ENCODE measurements at places on chromosomes 4 and X.

DNA sequence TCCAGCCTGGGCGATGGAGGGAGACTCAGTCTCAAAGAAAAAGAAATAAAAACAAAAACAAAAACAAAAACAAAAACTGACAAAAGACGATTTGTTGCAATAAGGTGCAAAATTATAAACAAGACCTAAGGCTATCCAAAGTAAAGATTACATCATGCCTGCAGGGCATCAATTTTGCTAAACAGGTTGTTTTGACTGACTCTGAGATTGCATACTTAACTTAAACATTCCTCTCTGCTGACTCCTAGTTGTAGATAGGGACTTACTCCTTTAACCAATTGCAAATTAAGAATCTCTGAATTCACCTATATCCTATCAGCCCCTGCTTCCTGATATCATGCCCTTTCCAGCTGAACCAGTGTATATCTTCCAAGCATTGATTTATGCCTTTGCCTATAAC lies 2687.3 kb downstream of the PCDH7 start:
- no peaks in the 10 kb centered on the region for H3K27me3 ChIP-seq
- H3K4me1 ChIP-seq, result no peaks in the 10 kb centered on the region
- DNase-seq, result no peak
- H3K36me3 ChIP-seq, result no peaks in the 10 kb centered on the region
- no peak overlapping the region for H3K27ac ChIP-seq

DNA sequence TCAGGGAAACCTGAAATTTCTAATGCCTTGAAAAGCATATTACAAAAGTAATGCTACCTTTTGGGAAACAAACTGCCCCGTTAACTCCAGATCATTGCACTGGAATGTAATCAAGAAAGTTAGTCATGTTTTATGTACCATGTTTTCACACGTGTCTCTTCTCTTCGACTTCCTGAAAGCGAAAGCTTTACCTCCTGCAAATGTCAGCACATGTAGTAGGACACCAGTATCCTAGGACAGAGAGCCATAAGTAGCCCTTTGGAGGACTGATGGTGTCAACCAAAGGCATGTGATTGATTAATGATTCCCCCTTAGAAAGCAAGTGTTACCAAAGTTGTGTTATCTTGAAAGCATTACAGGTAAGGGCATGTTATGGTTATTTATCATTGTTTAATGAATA lies 8.8 kb upstream of the MND1 start:
- peaks cover 25% of the 10 kb centered on the region for H3K27me3 ChIP-seq
- H3K27ac ChIP-seq, result no peak overlapping the region
- no peak overlapping the region for H3K4me3 ChIP-seq
- no peaks in the 10 kb centered on the region for H3K36me3 ChIP-seq

GRCh38 chr4:146522869-146523205 lies 1.1 kb upstream of the SLC10A7 start:
- H3K27ac ChIP-seq, result no peak overlapping the region
- peaks cover 3% of the 10 kb centered on the region for H3K36me3 ChIP-seq
- H3K27me3 ChIP-seq, result no peaks in the 10 kb centered on the region
- peaks cover 25% of the 10 kb centered on the region for H3K4me1 ChIP-seq
- H3K4me3 ChIP-seq, result no peak overlapping the region

GRCh38 chrX:77493677-77494553 lies 46.7 kb downstream of the FGF16 start:
- no peak for DNase-seq
- H3K4me3 ChIP-seq, result no peak overlapping the region
- no peak overlapping the region for H3K27ac ChIP-seq
- no peaks in the 10 kb centered on the region for H3K4me1 ChIP-seq
- H3K36me3 ChIP-seq, result no peaks in the 10 kb centered on the region

DNA sequence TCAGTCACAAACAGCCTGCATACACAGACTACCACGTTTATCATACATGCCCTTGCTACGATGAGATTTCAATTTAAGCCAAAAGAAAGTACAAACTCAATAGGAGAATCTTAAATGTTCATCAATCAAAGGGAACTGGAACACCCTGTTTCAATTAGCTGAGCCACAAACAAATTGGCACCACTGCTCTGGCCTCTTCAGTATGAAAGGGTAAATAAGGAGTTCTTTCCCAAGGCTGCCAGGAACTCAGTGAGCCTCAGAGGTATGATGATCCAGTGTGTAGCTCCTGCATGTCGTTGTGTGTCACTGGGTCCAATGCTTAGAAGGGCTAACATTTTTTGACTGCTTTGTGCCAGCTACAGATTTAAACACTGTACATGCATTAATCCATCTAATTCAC lies 5.4 kb downstream of the RNF150 start:
- peaks cover 38% of the 10 kb centered on the region for H3K27me3 ChIP-seq
- H3K4me3 ChIP-seq, result no peak overlapping the region
- no peaks in the 10 kb centered on the region for H3K36me3 ChIP-seq
- no peak for DNase-seq

DNA sequence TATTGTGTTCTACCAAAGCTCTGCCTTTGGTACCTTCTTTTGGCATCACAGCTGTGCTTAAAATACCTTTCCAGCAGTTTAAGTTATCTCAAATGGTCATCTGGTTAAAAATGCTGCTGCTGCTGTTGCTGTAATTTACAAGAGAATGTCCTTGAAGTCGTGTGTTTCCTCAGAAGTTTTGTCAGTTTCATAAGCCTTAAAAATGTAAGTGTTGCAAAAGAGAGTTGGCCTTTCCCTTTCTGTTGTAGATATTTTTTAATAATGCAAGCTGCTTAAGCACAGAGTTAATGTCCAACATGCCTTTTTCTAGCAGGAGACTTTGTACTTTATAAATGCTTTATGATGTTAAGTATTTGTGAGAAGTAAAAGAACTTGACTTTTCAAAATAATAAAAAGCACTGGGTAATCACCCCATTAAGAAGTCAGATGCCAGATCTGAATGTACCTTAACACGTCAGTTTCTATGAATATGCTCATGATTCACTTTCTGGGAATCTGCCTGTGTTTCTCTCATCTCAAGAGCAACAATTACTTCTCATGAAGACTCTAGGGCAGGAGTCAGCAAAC lies 35.3 kb upstream of the TENM3 start:
- no peak overlapping the region for H3K4me3 ChIP-seq
- no peaks in the 10 kb centered on the region for H3K36me3 ChIP-seq
